Stimulated activated CD4-positive, alpha-beta T cell treated with anti-CD3 and anti-CD28 coated beads, Interleukin-4, amount 100 ng/mL, for 1 hour (primary cell): ENCODE measurements at places on chromosomes 5 and 9.

- DNase-seq = no peak
These were observed 13.9 kb downstream of the QSOX2 start for GRCh38 chr9:136231478-136232297.

GRCh38 chr5:157280927-157281326, 15.0 kb downstream of the CYFIP2 start:
- DNase-seq = no peak

DNA sequence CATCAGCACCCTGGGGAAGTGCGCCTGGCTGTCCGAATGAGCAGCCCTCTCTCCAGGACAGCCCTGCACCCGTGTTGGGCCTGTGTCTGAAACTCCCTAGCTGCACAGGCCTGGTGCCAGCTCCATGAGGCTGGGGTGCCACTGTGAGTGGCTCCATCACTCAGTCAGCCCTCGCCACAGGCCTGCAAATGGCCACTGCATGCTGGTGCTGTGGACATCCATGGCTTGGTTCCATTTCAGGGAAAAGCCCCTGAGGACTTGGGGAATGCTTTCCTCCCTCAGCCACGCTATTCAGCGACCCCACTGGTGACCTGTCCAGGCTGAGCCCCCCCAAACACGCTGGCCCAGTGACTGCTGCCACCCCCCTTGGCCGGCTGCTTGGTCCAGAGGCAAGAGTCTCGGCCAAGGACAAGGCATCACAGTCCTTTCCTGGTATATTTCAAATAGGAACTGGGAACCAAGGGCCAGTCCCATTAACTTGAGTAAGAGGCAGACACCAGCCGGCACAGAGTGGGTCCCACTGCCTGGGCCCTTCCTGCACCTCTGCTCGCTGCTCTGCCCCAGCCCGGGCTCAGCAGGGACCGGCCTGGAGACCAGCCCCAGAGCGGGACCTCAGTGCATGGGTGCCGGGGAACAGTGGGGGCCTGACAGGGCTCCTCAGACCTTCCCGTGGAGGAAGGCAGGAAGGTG, 181.3 kb downstream of the AUH start:
- DNase-seq = no peak

DNA sequence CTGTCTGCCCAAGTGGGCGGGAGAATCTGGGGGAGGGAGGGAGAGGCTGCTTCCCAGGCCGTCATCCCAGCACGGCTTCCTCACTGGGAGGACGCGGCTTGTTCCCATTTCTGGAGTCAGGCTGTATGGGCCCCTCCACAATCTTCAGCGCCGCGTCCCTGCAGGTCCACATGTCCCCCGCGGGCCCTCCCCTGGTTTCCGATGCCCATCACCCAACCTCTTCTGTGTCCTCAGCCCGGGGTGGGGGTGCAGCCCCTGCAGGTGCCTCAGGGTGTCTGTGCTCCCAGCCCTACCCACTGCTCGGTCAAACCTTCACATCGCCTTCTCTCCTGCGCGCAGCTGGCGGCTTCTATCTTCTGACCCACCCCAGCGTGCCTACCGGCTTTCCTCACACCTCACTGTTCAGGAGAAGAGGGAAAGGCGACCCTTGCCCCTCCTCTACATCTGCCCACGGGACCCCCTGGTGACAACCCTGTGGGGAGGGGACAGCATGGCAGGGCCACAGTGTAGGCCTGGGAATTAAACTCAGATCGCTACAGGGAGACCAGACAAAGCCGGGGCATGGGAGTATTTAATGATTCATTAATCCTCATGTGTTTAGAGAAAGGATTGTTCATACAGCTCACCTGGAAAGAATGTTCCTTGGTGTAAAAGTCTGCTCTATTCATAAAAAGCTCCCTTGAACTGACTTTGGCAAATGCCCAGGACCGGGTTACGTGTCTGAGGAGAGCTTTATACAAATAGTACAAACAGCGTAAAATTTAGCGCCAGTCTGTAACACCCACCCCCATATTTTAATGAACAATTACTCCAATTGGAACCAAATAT, 145.1 kb downstream of the IRX1 start:
- DNase-seq = no peak

GRCh38 chr5:27171761-27172261, 133.4 kb upstream of the CDH9 start:
- DNase-seq = no peak

GRCh38 chr5:177232761-177233160, 70.8 kb downstream of the RAB24 start:
- no peak for DNase-seq

GRCh38 chr5:77812926-77813589, 36.9 kb upstream of the TBCA start:
- no peak for DNase-seq

DNA sequence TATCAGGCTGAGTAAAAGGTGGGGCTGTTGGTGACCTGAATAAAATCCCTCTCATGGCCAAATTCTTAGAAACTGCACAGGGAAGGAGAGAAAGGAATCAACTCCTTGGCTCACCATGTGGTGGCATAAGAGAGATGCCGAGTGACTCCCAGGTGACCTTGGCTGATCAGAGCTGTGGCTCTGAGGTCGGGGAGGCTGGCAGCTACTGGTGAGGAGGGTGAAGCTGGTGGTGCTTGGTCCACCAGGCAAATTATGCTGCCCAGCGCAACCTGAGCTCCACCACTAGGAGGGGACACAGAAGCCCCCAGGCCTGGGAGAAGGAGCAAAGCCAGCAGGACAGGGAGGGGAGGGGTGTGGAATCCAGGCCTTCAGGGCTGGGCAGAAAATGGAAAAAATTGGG, 111.2 kb upstream of the IL12B start:
- DNase-seq = no peak

DNA sequence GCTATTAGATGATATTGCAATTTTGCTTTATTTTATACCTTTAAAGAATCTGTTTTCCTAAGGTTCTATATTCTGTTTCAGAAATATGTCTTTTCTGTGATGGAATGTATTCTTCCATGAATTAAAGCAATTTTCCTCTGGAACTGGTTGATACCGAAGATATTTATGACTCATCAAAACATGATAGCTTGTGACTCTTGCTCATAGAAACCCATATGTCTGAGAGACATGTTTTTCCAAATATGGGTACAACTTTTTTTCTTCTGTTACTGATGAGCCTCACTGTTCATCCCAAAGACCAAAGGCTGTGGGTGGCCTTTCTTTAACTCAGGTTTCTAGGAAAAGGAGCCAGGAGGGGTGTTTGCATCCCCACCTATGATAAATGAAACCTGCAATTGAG, 126.1 kb upstream of the PAPPA start:
- DNase-seq = no peak

- no peak for DNase-seq
These were observed 54.5 kb downstream of the ZNF366 start for GRCh38 chr5:72452515-72453245.

GRCh38 chr9:33329979-33330378, 39.7 kb downstream of the NFX1 start:
- no peak for DNase-seq

- no peak for DNase-seq
These were observed 162.5 kb downstream of the CD180 start for GRCh38 chr5:67033880-67034651.

GRCh38 chr5:58969795-58970194, 386.9 kb downstream of the RAB3C start:
- no peak for DNase-seq

DNA sequence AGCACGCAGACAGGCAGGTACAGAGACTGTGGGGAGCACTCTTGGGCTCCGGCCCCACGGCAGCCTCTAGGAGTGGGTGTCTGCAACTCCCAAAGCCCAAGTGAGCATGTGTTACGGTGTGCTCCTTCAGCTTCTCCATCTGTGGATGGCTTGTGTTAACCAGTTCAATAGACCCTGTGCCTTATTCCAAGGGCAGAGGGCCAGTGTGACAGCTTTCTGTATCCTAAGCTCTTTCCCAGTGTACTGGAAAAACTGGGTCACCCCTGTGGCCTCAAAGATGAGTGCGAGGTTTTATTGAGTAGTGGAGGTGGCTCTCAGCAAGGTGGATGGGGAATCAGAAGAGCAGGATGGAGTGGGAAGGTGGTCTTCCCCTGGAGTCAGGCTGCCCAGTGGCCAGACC, 78.3 kb downstream of the ADAMTS16 start:
- DNase-seq = no peak

DNA sequence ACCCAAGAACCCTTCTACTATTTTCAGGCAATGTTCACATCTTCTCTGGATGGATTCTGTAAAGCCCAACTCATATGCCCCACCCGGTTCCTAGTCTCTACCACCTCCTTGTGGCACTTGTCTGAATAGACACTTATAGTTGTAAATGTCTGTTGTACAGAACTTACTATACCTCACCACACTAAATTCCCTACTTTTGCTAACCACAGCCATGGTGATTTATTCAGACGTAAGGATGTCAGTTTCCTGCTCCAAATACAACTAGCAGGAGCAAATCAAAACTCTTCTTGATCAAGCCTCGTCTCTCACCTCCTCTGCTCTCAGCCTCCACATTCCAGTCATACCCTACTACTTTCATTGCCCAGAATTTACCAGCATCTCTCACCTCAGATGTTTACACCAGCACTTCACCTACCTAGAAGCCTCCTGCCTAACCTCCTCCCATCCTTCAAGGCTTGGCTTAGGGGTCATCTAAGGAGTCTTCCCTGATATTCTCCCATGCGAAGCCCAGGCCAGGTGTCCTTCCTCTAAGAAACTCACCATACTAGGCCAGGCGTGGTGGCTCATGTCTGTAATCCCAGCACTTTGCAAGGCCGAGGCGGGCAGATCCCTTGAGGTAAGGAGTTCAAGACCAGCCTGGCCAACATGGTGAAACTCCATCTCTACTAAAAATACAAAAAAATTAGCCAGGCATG, 75.5 kb downstream of the MAPKAP1 start:
- DNase-seq = no peak

DNA sequence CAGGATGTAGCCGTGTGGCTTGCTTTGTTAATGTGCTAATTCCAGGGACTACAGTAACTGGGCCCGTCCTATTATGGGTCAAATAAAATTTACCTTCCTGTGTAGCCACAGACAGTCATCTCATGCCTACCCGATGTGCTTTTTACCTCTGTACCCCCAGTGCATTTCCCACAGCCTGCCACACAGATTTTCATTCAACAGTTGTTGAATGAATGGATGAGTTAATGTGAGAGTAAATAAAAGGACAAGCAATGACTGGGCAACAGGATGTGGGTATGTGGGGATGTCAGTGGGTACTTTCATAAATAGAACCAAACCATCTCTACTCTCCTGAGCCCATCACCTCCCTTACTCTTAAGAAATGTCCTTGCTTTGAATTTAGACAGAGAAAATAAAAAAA, 441.2 kb upstream of the ZNF462 start:
- DNase-seq = no peak

- no peak for DNase-seq
These were observed 271.4 kb downstream of the ELAVL2 start for GRCh38 chr9:23554686-23555085.

GRCh38 chr9:8733131-8733954, 933.8 kb upstream of the DMAC1 start:
- no peak for DNase-seq

- DNase-seq = no peak
These were observed 40.7 kb upstream of the PPP3R2 start for GRCh38 chr9:101635473-101635872.

GRCh38 chr5:59640411-59640810, 253.1 kb downstream of the PDE4D start:
- DNase-seq = no peak

GRCh38 chr5:43993634-43994351, 390.8 kb downstream of the NNT start:
- no peak for DNase-seq

DNA sequence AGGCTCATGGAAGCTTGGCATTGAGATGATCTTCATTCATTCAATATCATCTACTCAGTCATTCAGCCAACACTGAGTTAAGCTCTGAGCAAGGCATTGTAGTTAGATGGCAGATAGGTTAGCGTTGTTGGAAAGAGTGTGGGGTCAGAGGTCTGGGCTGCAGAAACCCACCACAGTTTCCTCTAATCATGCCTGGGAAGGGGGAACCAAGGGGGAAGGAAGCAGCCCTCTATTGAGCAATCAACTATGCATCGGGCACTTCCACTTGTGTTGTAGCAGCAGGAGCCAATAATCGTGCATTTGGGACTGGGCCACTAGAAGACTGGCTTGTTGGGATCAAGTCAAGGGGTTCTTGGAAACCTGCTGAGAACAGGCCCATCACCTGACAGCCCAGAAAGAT, 139.1 kb downstream of the PIP5K1B start:
- no peak for DNase-seq

GRCh38 chr5:177189416-177189815, 55.8 kb downstream of the NSD1 start:
- DNase-seq = no peak

GRCh38 chr9:89065921-89066320, 74.7 kb downstream of the S1PR3 start:
- no peak for DNase-seq

DNA sequence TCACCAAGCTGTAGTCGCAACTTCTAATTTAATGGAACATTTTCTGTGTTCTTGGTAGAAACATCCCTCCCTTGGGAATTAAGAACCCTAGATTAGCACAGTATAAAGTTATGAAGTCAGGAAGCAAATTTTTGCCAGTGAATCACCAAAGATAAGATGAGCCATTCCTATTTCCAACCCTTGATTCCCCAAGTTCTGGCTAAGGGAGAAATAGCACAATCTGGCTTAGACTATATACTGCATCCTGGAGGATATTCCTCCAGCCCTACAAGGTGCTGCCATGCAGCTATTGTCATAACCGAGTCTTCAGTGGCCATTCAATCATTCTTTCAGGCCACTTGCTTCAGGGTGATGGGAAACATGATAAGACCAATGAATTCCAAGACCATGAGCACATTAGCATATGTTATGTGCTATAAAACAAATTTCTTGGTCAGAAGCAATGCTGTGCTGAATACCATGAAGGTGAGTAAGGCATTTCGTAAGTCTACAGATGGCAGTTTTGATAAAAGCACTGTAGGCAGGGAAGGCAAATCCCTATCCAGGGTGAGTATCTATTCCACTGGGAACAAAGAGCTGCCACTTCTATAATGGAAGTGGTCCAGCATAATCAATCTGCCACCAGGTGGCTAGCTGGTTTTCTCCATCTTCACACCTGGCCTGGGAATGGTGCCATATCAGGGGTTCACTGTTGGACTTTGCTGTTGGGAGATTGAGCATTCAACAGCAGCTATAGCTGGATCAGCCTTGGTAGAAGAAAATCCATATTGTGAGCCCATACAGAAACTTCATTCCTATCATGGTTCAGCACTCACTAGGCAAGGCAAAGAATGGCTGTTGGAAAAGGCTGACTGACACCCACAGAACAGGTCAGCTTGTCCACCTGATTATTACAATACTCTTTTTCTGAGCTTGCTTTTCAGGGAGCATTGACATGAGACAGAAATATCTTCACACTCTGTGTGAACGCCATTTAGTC, 19.6 kb upstream of the ARL15 start:
- no peak for DNase-seq
